H7 (cell line): ENCODE measurements at places on chromosomes 6 and 20. TPM values are rescaled to one million over a fixed set of nuclear protein-coding genes. Genes with fewer than 3 reads are reported as not detected.
A peak's percentile ranks its signal among the peaks of the same experiment; 100 is the strongest.

GRCh38 chr6:89079511-89080234 lies 878 bp upstream of the PNRC1 start:
- DNase-seq: no peak

- peak; percentile 73 for DNase-seq
Measured at GRCh38 chr6:127342946-127343808, at the start of gene ECHDC1. TSS of gene ECHDC1 (minus strand) at chr6:127343609. CDS start at chr6:127331028, 12,581 bp downstream.

- no peak for DNase-seq
Measured at GRCh38 chr6:152130441-152130840, 323.0 kb downstream of the ESR1 start.

DNA sequence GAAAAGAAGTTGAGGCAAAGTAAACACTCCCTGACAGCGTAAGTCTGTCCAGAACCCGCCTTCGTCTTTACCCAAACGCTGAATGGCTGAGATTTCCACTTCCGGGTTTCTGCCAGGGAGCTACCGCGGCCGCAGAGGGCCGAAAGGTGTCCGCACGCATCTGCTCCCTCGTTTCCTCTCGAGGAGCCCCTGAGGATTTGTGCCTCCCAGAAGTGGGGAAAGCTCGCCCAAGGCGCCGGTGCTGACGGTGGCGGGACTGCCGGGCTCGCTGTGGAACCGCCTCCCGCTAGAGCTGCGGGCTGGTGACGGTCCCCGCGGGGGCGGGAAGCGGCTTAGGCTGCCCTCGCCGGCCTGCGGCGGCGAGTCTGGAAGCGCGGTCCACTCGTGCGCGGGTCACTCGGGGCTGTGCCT lies 1760.2 kb upstream of the DEFB115 start:
- peak; percentile 7 for DNase-seq

- DNase-seq: no peak
Measured at GRCh38 chr6:84749181-84749580, 15.2 kb downstream of the TBX18 start.

- peak; percentile 87 for DNase-seq
Measured at GRCh38 chr20:56750430-56750829, 121.3 kb downstream of the TFAP2C start.

DNA sequence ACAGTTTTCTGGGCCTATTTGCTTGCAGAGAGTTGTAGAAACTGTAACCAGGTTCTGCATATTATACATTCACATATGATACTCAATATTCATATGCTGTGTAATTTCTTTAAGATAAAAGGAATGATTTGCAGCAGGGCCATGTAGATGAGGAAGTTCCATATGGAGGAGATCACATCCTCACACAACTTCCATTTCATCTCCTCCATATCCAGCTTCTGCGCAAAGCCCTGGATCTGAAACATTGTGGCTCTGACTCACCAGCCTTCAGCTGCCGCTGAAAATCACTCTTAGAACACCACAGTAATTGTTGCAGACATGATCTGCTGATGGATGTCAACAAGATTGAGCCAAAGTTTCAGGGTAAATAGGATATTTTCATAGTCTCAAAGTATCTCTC lies 57.7 kb downstream of the PXDC1 start:
- DNase-seq: no peak

GRCh38 chr20:51419646-51420045 lies 122.9 kb downstream of the NFATC2 start:
- no peak for DNase-seq

- DNase-seq: no peak
Measured at GRCh38 chr6:92174398-92175073, 1244.8 kb downstream of the EPHA7 start.

DNA sequence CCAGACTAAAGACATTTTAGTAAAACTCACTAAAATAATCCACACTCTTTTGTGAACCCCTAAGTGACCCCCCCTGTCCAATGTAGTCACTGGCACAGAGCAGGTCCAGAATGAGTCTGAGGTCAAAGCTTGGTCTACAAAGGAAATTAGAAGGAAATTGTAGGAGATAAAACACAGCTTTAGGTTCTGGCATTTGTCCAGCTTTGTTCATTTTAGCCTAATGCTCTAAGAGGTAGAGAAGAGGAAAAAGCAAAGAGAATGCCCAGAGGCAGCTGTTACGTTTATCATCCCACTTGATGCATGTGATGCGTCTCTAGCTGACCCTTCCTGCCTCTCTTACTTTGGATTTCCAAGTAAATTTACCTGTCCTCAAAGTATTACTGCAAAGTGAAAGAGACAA lies 62.5 kb downstream of the CNKSR3 start:
- no peak for DNase-seq

DNA sequence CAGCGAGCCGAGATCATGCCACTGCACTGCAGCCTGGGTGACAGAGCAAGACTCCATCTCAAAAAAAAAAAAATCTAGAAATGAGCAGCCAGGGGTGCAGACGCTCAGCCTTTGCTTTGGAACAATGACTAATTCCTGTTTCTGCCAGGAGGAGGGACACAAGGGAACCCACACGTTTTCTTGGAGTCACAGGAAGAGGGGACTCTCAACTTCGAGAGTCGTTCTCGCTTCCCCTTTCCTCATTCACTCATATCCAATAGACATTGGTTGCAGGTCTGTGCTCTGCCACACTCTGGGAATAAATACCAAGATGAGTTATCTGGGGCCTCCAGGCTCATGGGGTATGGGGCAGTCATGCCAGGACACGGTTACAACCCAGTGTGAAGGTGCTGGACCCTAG lies 91.5 kb upstream of the RREB1 start:
- no peak for DNase-seq

GRCh38 chr20:25042531-25043498 lies 15.1 kb downstream of the ACSS1 start:
- DNase-seq: peak; percentile 72

- no peak for DNase-seq
Measured at GRCh38 chr6:39430446-39430845, 107.9 kb upstream of the KCNK16 start.

- DNase-seq: peak; percentile 74
Measured at GRCh38 chr20:50478162-50478990, 31.8 kb upstream of the PTPN1 start.

DNA sequence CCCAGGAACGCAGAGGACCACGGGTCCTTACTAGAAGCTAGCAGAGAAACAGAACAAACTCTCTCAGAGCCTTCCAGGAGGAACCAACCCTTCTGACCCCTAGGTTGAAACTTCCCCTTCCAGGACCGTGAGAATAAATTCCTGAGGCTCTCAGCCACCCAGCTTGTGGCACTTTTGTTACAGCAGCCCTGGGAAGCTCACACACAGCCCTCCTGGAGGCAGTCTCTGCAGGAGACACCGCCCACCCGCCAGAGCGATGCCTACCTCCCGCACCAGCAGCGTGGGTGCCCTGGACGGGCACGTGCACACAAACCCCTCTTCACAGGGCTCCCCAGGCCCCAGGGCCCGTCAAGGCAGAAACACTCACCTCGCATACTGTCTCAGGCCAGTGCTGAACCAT lies 4.2 kb downstream of the RNASET2 start:
- no peak for DNase-seq

- no peak for DNase-seq
Measured at GRCh38 chr6:97594844-97595243, 311.8 kb upstream of the MMS22L start.

DNA sequence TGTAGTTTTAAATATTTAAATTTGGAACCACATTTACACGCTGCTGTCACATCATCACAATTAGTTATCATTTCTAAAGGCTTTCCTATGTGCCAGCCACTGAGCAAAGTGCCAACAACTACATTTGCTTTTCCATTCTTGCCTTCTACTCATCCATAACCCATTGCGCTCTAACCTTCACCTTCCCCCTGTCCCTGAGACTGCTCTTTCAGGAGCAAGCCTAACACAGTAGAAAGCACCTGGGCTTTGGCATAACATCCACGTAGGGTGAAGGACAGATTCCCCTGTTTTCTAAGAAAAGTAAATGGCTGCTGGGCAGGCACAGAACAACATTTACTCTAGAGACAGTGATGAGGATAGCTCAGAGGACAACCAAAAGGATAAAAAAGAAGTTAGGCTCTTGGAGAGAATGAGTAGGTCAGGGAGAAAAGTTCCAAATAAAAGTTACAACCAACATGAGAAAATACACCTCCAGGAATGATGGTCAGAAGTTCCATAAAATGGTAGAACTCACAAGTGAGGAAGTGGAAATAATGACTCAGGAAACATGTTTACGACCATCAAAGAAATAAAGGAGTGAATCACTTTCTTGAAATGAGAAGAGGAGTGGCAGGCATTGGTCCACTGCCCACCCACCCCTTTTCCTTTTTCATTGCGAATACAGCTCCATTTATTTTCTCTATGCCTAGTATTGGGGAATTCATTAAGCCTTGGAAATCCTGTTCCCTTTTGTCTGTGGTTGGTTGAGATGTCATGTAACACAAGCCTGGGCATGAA lies 77.2 kb downstream of the PFDN4 start:
- DNase-seq: no peak

DNA sequence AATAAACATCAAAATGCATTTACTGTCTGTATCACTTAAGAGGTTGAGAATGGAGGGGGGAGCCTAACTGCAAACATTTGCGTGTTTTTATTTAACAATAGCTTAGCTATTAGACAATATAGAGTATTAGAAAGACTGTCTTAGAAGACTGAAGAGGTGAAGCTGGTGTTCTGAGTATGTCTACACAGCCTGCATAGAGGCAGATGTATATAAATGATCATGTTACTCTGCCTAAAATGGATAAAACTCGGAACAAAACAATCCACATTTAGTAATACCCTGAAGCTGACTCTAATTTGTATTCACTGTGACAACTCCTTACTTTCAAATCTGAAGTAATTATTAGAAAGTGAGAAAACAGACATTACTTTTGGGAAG lies 181.9 kb downstream of the GMPR start:
- DNase-seq: no peak

DNA sequence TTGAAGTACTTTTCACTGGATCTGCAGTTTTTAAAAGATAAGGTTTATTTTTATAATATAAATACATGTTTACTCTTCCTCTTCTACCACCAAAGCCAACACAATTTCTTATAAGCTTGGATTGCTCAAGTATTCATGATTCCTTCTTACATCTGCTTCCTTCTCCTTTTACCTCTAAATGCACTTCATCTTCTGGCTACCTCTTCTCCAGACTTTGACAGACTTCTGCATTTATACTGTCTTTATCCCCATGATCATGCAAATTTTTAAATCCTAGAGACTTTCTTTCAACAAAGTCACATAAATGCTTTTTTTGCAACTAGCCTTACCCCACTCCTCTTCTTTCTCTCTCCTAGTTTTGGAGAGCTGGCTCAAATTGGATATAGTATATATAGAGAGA lies 142.9 kb downstream of the TFAP2B start:
- no peak for DNase-seq

- no peak for DNase-seq
Measured at GRCh38 chr6:148898376-148899014, 151.7 kb downstream of the UST start.

DNA sequence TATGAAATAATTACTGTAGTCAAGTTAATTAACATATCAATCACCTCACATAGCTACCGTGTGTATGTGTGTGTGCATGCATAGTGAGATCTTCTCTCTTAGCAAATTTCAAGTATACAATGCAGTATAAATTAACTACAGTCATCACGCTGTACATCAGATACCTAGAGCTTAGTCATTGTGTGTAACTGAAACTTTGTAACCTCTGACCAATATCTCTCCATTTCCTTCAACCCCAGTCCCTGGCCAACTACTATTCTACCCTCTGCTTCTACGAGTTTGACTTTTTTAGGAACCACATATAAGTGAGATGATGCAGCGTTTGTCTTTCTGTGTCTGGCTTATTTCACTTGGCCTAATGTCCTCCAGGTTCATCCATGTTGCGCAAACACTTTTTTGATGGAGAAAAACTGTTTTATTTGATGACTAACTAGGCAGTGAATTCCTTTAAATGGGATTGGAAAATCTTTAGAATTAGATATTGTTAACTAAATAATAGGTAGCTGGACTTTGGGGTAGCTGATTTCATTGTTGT lies 459.5 kb downstream of the DHX35 start:
- DNase-seq: no peak

The MYLK2 gene
- total RNA-seq: 0.21 TPM in 1 of 2 replicates, not detected in the other

The SMOC2 gene
- total RNA-seq: 0.18 and 0.45 TPM in 2 replicates

The HELZ2 gene
- 20.1 and 27.5 TPM in 2 replicates for total RNA-seq

The SNAP91 gene
- total RNA-seq: 0.45 and 0.67 TPM in 2 replicates

The SIRT5 gene
- total RNA-seq: 9.8 and 15.5 TPM in 2 replicates

The PRKN gene
- 0.26 and 0.90 TPM in 2 replicates for total RNA-seq

The PRSS16 gene
- 5.0 and 5.2 TPM in 2 replicates for total RNA-seq

The PM20D2 gene
- total RNA-seq: 2.0 and 3.1 TPM in 2 replicates

The MUC22 gene
- total RNA-seq: not detected in 2 replicates

The RUNX2 gene
- total RNA-seq: 0.14 and 0.18 TPM in 2 replicates

The ADAM33 gene
- total RNA-seq: 3.3 and 5.5 TPM in 2 replicates

The KHDC1L gene
- 0.28 TPM in 1 of 2 replicates, not detected in the other for total RNA-seq
